ENCODE measurements at places on chromosomes 7 and 10.

DNA sequence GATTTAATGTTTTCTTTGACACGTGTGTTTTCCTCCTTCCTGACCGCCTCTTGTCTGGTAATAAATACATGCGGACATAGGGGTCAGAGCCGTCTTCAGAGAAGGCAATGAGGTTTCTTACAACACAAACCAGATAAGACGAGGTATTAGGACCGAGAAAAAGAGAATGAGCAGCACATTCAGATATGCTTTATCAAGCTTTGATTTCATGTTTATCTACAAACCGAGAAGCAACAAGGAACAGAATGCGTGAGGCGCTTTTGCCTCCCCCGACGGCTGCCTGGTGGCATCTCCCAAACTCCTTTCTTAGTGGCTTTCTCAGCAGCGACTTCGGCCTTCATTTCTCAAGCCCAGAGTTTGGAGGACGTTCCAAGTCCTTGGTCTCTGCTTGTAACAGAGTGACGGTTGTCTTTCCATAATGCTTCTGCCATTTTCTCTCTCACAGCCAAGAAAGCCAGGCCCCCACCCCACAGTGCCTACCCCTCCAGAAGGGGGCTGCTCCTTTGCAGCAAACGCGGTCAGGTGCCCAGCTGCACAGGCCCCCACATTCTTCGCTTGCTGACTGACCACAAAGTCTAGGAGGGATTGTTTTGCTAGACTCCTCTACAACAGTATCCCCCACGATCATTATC lies 32.6 kb upstream of the NCAPG2 start:
- DNase-seq: no peak

DNA sequence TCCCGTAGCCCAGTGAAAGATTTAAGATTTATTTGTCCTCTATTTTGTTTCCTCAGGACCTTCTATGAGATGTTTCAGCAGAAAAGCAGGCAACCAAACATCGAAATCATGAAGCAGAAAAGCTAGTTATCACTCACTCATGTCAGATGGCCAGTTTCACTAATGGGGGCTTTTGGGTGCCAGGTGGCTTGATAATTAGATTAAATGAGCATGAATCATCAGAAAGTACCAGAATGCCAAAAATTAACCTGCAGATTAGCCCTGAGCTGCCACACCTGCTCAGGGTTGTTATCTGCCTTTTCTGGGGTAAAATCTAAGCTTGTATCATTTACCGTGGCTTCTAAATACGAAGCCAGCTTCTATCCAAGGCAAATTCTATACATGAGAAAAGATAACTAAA lies 1017.5 kb downstream of the XPNPEP1 start:
- DNase-seq: no peak

DNA sequence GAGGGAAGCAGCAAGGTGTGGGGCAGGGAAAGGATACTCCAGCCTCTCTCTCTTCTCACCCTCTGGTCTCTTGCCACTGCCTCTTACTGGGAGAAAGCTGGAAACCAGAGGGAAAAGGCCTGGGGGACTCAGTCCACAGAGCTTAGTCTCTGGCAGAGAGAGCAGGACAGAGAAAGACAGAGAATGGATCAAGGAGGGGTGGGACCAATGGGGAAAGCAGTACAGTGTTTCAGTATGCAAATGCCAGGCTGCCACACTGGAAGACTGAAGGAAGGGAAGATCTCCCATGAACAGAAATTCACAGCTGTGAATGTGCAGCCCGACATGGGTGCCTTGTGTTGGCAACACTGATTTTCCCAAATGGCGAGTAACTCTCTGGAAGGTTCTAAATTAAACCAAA lies 40.4 kb downstream of the CREB5 start:
- DNase-seq: no peak

DNA sequence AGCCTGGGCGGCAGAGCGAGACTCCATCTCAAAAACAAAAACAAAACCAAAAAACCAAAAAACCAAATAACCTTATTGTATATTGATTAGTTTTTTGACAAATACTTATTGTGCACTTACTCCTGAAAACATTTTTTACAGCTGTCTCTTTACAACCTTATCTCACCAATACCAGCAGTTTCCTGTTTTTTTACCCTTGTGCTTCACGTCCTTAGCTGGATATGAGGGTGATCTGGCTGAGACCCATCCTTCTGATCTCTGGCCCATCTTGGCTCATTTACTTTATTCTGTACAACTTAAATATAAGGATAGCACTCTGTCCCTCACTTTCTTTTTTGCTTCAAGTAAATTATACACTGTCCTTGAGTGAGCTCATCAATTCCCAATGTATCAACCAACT lies 104.6 kb upstream of the DNAJB12 start:
- DNase-seq: no peak

Measured in NCI-H2081 treated with DMSO at 0.1 percent for 48 hours (cell line).